Adipocyte (in vitro differentiated cells): ENCODE measurements at places on chromosomes 6 and 20.

DNA sequence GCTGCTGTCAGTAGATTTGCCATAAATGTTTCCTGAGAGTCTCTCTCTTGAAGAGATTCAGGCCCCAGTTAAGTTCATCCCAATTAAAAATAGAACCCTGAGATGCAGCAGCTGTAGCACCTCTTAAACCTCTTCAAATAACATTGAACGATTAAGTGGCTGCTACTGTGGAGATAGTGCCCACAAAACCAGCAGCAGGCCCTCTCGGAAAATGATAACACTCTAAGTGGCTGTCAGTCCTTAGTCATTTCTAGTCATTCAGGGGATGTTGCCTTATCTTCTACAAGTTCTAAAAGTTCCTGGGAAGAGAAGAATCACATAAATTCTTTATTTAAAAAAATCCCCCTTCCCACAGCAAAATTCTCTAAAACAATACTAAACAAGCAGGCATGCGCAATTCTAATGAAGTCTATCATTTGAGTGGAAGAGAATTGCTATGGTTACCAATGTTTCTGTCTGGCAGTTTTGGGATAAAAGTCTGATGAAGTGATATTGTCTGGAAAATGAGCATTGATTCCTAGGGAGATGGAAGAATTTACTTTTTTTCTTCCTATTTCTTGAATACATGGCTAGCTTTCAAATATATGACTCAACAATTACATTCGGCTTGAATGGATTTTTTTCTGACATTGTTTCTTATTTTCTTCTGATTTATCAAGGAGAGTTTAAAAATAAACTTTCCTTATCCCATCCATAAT lies 131.9 kb downstream of the TRMT11 start:
- peak; percentile 23 for DNase-seq

DNA sequence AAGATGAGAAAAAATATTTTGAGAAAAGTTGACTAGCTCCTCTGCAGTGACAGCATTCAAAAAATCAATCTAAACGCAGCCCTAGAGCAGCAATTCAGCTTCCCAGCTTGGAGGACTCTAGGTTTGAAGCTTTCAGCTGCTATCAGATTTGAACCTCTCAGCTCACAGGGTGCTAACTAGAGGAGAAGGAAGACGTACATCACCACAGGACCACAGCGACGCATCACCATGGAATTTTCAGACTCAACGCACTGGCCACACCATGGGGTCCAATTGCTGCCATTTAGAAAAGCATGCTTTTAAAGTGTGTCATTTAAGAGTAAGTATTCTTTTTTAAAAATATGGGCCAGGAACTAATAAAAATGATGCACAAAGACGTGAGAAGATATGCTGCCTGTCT lies 45.0 kb upstream of the FUCA2 start:
- peak; percentile 53 for DNase-seq

- no peak for DNase-seq
These were observed 13.9 kb upstream of the COX7A2 start for GRCh38 chr6:75257343-75258087.

GRCh38 chr6:27311806-27312145 lies 297 bp downstream of the POM121L2 start:
- DNase-seq, result no peak

GRCh38 chr6:136254851-136255466 lies 4.8 kb upstream of the MTFR2 start:
- no peak for DNase-seq

DNA sequence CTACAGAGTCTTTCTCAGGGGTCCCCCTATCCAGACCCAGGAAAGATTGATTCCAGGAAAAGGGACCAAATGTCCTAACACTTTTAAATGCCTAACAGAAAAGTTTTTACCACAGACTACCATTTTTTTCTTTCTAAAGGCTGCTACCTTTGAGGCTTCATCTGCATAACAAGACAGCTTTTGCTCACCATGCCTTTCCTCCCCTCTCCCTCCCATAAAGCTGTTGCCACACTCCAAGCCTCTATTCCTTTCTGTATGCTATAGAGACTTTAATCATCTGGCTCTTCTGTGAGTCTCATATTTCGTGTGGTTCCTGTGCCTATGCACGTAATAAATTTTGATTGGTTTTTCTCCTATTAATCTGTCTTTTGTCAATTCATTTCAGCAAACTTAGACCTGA lies 26.0 kb upstream of the LIN28B start:
- DNase-seq, result no peak

GRCh38 chr20:44730441-44730840 lies 15.2 kb upstream of the KCNK15 start:
- DNase-seq, result peak; percentile 93

DNA sequence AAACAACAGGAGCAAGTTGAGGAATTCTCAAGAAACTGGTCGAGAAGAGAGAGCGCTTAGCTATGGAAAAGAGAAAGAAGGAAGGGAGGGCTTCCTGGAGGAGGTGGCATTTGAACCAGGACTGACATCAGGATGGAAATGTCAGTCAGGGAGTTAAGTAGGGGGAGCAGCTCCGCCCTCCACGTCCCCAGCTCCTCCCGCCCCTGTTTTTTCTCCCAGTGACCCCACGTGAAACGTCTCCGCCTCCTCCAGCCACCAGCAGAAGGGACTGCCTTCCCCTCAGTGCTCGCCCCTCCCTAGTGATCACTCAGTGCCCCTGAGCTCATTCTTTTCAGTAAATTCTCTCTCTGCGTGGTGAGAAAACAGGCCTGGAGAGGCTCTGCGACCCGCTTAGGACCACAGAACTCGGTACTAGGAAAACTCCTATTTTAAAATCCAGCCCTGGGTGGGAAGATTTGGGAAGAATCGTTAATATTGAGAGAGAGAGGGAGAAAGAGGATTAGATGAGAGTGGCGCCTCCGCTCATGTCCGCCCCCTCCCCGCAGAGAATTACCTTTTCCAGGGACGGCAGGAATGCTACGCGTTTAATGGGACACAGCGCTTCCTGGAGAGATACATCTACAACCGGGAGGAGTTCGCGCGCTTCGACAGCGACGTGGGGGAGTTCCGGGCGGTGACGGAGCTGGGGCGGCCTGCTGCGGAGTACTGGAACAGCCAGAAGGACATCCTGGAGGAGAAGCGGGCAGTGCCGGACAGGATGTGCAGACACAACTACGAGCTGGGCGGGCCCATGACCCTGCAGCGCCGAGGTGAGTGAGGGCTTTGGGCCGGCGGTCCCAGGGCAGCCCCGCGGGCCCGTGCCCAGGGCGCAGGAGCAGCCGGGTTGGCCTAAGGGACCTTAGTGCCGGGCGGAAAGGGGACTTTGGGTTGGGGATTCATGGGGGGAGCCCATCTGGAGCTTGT lies 4.6 kb downstream of the HLA-DPB1 start:
- peak; percentile 48 for DNase-seq

- no peak for DNase-seq
These were observed 91.3 kb downstream of the PDE10A start for GRCh38 chr6:165571721-165572132.

DNA sequence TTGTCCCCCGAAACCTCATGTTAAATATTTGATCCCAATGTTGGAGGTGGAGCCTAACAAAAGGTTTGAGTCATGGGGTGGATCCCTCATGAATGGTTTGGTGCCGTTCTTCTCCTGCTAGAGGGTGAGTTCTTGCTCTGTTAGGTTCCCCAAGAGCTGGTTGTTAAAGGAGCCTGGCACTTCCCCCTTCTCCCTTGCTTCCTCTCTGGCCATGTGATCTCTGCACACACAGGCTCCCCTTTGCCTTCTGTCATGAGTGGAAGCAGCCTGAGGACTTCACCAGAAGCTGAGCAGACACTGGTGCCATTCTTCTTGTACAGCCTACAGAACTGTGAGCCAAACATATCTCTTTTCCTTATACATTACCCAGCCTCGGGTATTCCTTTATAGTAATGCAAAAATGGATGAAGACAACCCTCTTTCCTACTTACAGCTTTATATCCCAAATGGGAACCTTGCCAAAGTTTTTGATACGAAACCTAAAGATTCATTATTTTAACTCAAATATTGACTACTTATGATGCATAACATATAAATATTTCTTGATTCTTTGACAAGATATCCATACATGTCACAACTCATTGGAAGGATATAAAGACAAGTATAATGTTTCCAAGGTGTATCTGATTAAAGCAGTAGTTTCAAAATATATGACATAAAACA lies 61.0 kb downstream of the RNF182 start:
- no peak for DNase-seq

- no peak for DNase-seq
These were observed 155.4 kb downstream of the SMOC2 start for GRCh38 chr6:168596344-168596743.

DNA sequence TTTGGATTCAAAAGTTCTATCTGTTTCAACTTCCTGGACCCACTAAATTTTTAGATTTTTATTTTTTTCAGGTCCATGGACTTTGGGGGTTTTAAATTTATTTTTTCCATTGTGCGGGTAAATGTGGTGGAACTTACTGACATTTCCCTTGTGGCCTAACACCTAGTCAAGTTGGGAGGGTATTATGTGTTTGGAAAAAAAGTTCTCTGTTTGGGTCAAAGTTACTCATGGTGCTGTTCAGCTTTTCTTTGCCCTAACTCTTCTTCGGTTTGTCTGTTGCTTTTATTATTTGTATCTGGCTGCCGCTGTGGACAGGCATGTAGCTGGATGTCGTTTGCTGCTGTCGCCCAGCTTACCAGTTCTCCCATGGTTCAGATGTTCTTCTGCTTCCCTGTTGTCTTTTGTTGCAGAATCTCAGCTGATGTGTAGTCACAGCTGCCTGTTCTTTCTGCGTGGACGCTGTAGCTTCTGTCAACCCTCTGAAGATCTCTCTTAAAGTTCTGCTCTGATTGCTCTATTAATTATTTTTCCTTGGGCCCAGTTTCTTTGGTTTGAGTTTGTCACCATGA lies 7.9 kb downstream of the IGF2R start:
- DNase-seq, result no peak

GRCh38 chr6:3314176-3314575 lies 55.4 kb downstream of the PSMG4 start:
- DNase-seq, result no peak

GRCh38 chr6:77463861-77464494 lies 687 bp upstream of the HTR1B start:
- peak; percentile 43 for DNase-seq

DNA sequence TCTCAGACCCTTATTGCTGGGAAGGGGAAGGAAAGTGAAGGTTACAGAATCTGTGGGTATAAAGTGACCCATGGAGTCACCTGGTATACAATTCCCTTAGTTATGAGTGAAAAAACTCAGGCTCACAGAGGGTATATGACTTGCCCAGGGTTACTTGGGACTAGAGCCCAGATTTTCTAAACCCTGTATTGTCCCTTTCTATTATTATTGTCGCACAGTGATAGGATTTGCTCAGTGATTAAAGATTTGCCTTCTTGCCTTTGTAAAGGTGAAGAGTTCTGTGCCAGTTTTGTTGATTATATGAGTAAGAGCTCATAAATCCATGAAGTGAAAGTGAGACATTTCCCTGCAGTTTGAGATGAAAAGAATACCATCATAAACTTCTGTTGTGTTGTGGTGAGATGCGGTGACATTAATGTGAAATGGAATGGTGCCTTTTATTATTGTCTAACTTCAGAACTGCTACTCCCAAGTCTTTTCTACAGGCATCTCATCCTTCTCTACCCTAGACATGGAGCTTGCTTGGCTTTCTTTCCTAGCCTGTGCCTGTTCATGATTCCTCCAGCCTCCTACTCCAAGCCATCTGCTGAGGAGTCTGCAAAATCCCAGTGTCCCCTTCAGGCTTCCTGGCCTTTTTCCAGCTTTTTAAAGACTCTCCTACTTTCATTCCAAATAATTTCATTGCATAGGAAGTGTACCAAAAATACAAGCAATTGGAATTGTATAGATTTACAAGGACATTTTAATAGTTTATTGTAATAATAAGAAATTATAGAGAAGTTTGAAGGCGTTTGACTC lies 33.5 kb upstream of the ADIG start:
- no peak for DNase-seq

GRCh38 chr20:10605547-10606195 lies 68.1 kb downstream of the JAG1 start:
- DNase-seq, result no peak

DNA sequence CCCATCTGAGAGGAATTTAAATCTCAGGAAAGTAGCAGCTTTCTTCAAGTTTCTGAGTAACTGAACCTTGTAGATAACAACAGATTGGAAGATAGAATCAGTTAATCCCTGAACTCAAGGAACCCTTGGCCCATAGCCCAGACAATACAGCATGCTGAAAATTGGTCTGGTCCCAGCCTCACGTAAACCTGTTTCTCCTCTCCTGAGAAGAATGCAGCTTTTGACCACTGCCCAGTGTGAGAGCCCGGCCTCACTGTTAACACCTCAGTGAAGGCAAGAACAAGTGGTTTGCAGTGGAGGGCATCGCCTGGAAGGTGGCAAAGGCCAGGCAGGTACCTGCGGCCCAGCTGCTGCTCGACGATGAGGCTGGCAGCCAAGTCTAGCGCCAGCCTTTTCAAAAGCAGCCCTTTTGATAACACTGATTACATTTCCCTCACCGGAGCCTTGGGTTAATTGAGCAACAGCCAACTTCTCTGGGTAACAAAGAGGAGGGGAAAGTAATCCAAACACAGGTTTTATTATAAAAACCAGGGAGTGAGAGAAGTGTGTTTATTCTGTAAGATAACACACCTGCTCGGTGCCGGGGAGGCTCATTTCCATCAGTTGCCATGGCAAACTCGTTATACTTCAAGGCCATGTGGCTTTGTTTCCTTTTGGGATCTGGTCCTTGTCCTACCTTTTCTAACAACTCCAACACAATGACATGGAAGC lies 54.0 kb downstream of the TRAF3IP2 start:
- DNase-seq, result peak; percentile 53

DNA sequence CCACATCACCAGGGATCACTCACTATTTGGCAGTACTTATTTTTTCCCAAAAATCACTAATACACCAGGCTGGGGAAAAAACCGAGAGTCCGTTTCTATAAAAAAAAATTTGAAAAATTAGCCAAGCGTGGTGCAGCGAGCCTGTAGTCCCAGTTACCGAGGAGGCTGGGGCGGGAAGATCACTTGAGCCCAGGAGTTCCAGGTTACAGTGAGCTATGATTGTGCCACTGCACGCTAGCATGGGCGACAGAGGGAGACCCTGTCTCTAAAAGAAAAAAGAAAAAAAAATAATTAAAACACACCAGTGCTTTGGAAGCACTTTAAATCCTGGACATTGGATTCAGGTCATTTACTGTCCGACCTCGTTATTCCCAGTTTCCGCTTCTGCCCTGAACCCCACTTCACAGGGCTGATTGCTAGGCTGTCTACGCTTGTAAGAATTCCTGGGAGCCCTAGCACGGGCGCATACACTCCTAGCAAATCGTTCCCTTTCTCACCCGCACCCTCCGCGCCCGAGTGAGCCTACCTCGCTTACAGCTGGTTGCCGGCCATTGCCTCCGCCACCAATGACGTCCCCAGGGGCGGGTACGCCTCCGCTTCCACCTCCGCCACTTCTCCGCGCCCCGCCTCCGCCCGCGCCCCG lies at the start of gene TPMT:
TPMT (minus strand) TSS at position 571 of the 643 bp plus-strand sequence. CDS start 5,950 bp downstream, outside the sequence.
- DNase-seq, result peak; percentile 47

DNA sequence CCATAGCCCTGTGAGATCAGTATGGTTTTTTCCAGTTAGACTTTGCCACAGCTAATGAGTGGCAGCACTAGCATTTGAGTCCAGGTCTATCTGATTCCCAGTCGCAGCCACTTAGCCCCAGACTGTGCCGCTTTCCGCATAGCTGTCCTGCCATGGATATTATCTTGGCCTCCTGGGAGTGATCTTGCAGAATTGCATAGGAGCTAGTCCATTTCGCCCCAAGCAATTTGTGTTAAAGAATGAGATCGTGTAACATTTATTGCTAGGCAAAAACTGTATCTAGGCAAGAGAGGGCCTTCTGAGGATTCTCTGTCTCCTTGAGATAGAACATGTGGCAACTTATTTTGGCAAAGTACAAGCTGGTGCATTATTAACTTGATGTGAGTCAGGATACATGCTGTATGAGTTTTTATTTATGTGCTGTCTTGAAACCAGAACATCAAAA lies 74.2 kb downstream of the EZR start:
- peak; percentile 65 for DNase-seq
